ENCODE measurements at places on chromosomes 2 and 18.

GRCh38 chr18:23682472-23682871 is 6.8 kb upstream of the LAMA3 start:
- DNase-seq, result no peak

- no peak for DNase-seq
Observed at GRCh38 chr2:112904883-112905282, 6.1 kb upstream of the IL37 start.

DNA sequence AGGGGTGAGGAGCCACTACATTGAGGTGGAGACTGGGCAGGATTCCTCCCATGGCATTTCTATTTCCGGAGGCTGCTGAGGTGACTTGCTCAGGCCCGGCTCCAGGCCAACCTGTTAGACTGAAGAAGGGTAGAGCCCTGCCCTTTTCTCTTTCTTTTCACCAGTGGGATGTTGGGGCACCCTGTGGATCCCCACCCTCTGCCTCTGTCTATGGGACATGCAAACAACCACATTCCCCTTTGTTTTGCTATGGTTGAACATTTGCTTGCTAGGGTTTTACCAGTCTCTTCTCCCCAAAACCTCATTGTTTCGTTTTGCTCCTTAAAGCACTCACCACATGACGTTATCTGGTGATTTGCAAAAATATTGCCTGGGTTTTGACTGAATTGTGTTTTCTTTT is 183.3 kb downstream of the ARL4C start:
- peak; percentile 15 for DNase-seq

- no peak for DNase-seq
Observed at GRCh38 chr2:115214050-115214449, 771.6 kb downstream of the DPP10 start.

- DNase-seq, result no peak
Observed at GRCh38 chr2:129253461-129253812, 726.0 kb upstream of the RAB6C start.

DNA sequence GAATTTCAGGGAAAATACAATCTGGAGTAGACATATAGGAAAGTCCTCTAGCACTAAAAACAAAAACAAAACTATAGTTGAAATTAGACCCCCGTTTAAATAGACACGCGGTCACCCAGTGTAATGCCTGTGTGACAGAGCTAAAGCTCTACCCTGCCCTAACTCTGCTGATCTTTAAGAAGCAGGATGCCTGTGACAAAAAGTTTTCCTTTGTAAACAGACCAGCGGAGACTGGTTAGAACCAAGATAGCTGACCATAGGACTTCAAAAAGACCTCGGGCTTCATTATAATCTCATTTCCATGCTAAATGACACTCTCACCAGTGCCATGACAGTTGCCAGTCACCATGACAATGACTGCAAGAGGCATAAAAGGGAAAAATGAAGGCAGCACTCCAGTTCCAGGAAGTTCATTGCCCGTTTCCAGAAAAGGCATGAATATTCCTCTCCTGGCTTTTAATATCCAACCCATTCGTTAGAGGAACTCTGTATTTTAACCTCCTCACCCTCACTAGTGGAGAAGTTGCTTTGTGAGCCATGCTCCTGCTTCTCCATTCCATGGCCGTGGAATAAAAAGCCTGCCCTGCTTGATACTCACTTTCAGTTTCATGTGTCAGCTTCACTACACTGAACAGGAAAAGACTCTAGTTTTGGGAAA is 157.2 kb upstream of the COPS8 start:
- no peak for DNase-seq

GRCh38 chr2:160515120-160515519 is 21.5 kb upstream of the RBMS1 start:
- DNase-seq, result no peak

DNA sequence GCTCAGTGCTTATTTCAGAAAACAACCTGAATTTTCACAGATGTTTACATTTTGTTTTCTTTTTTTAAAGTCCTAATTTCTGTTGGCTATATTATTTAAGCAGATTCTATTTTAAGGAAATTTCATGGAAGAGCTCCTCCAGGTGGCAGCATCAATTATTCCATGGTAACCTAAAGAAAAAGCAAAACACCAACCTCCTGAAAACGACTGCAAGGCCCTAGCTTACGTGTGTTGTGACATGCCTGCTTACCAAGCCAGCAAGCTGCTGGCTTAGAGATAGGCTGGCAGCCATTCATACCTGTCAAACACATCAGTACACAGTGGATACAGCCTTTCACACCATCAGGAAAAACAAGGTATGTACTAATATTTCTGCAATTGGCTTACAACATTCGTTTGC is 64.9 kb downstream of the LPIN2 start:
- no peak for DNase-seq

DNA sequence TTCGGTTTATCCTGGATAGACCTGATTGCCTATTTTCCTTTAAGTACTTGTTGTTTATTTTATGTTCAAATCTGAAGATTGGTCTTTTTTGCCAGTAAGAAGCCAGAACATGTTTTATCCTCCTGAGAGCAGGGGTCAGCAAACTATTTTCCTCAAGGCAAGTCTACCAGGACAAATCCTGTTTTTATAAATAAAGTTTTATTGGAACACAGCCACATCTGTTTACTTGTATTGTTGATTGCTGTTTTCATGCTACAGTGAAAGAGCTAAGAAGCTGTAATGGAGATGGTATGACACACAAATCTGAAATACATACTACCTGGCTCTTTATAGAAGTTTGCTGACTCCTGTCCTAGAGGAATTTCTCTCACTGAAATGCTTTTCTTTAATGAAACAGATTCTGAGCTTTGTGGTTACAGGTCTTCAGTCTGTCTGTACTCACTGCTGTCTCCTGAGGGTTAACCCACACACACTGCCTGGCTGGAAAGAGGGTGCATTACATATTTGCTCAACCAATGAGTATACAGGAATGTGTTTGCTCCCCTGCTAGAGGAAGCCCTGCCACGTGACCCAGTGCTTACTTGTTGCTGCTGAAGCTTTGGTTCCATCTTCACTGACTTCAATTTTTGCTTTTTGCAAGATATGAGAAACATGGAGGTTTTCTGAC is 22.6 kb downstream of the MRPL44 start:
- DNase-seq, result no peak

DNA sequence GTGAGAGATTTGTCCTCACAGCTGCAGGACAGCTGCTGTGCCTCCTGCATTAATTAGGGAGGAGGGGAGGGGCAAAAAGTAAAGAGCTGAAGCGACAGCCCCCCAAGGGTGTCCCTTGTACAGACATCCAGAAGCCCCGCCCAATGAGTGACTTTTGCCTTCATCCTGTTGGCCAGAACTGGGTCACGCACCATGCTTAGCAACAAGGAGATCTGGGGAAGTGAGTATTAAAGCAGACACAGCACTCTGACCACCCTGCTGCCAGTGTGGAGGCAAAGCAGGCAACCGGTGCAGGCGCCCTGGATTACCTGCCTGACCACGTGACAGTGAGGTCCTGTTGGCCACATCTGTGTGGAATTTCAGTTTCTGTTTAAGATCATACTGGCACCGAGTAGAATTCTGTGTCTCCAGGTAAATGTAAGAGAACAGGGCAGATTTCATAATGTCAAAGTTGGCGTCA is 21.5 kb upstream of the BIN1 start:
- DNase-seq, result no peak

- DNase-seq, result no peak
Observed at GRCh38 chr2:166094325-166094724, 33.5 kb downstream of the SCN1A start.

Data from CD4-positive, alpha-beta T cell treated with Interleukin-21 for 1 hour (primary cell).